Glomerular endothelial cell (primary cell): ENCODE measurements at places on chromosomes 16 and 17. TPM values are rescaled to one million over a fixed set of nuclear protein-coding genes. Genes with fewer than 3 reads are reported as not detected.
A peak's percentile ranks its signal among the peaks of the same experiment; 100 is the strongest.

DNA sequence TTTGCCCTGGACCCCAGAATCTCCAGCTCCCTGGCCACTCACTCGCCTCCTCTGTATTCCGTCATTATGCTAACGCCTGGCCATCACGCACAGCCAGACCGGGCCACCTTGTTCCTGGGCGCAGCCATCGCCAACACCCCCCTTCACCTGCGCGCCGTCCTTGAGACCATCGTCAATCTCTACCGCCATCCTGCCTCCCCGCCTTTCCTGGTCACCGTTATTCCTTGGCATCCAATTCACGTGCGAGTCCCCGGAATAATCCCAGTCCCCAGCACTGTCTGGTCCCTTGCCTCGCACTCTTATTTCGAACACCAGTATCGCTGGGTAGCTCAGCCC, 541 bp downstream of the VKORC1 start:
- DNase-seq: no peak

- DNase-seq: no peak
Observed at GRCh38 chr17:29294580-29294900, 592 bp upstream of the NUFIP2 start.

GRCh38 chr17:50790618-50791017, 23.3 kb upstream of the ANKRD40CL start:
- no peak for DNase-seq

DNA sequence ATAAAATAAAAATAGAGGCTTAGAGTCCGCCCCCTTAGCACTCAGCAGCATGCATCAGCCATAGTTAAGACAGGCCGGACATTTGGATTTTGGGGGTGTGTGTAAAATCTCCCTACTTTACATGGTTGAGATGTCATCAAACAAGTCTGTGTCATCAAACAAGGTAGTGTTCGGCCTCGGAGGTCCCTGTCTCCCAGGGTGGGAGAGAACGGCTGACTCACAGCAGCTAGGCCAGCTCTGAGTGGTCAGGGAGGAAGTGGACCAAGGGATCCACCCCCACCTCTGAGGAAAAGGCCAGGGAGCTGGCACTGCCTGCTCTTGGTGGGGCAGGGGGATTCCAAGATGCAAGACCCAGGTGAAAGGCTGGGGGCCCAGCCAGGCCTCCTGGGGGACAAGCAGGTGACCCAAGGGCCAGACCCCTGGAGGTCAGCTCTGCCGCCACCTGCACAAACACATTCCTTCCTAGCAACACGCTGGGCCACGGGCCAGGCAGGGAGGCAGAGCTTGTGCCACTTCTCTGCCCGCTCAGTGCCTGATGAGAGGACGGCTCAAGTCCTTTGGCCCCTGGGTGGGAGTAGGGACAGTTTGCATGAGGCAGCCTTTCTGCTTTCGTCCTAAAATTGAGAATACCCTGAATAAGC, 28.5 kb downstream of the KIFC3 start:
- DNase-seq: no peak

GRCh38 chr17:73887739-73888138, 243.5 kb upstream of the SDK2 start:
- no peak for DNase-seq

- DNase-seq: no peak
Observed at GRCh38 chr17:36919407-36919968, 17.8 kb upstream of the LHX1 start.

GRCh38 chr16:53756275-53756996, 52.5 kb downstream of the FTO start:
- DNase-seq: no peak

GRCh38 chr17:62802561-62803205, 5.4 kb downstream of the MARCHF10 start:
- no peak for DNase-seq

DNA sequence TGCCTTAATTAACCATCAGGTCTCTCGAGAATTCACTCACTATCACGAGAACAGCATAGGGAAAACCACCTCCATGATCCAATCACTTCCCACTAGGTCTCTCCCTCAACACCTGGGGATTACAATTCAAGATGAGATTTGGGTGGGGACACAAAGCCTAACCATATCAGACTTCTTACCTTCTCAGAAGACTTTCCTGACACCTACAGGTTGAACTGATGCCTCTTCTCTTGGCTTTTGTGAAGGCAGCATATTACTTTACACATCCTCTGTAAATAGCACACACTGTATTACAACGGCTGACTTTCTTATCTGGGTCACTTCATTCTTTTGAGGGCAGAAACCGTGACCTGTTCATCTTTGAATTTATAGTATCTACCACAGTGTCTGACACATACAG, 23.6 kb downstream of the BMERB1 start:
- DNase-seq: no peak

DNA sequence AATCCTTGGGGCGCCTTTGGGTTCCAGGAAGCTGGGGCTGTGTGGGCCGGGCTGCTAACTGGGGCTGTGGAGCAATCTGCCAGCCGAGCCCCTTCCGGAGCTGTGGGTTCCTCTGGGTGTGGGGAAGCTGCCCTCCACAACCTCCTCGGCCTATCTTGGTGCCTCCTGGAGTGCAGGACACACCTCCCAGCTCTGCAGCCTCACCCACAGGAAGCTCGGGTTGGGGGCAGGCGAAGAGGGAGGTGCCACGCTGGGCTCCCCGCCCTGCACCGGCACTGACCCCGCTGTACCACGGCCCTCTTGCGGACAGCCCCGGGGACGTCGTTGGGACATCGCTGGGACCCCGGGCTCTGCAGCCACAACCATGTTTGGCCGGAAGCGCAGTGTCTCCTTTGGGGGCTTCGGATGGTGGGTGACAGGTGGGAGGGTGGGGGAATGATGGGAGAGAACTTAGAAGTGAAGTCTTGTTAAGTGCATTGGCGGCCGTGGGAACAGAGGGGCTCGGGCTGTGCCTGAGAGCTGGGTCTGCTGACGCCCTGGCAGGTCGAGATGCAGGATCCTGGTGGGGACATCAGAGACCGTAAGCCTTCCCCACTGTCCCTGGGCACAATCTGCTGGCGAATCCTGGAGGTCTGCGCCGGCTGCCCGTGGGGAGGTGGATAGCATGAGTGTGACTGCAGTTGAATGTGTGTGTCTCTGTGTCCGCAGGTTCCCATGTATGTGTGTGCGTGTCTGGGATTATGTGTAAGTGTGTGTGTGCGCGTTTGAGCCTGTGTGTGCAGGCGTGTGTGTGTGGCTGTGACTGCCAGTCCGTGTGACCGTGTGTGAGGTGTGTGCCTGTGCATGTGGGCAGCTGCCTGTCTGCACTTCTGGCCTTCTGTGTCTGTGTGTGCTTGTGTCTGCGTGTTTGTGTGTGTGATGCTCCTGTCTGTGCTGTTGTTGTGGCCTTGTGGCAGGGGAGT, at the start of gene RAP1GAP2:
Gene RAP1GAP2, plus strand, starts transcription at position 275 of the 962 bp plus-strand sequence. Its CDS starts 90 bp downstream, at position 365.
- no peak for DNase-seq

- no peak for DNase-seq
Observed at GRCh38 chr17:79925242-79925957, 86.2 kb upstream of the CBX4 start.

LRRC37A gene
- 0.78 and 1.3 TPM in 2 replicates for total RNA-seq

DNA sequence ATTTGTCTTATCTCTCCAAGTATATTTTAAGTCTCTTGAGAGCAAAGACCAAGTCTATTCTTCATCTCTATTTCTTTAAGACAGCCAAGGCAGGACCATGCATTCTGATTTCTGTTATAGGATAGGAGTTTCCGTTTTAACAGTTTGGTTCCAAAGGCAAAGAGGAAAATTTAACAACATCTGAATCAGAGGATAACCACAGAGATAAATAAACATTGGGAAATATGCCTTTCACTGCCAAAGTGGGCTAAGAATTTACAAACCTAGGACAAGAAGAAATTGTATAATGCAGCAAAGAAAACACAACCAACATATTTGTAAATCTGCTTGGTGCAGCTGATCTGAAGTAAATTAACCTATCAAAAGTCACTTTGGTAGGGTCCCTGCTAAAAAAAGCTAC, 37.7 kb downstream of the USP32 start:
- DNase-seq: no peak

DNA sequence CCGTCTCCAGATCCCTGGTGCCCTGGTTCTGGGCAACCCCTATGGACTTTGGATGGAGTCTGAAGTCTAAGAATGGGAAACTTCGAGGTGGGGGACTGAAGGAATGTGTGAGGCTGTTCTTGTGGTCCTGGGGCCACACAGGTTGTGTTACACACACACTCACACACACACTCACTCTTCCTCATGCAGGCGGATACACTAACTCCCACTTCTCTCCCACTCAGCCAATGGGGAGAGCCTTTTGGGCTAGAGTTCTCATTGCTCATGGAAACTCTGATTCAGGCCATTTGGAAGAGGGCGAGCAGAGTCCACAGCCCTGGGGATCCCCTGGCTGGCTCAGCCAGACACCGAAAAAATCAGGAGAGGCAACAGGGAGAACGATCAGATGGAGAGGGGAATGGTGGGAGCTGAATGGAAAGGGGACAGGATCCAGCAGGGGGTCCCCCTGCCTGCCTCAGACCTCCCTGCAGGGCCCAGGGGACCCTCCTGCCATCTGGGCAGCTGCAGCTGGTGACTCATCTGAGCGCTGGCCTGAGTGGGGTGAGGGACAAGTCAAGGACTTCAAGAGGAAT, 9.1 kb downstream of the IGFBP4 start:
- DNase-seq: no peak

GRCh38 chr16:86505185-86505898, 5.0 kb upstream of the FOXF1 start:
- DNase-seq: no peak

SLFN12 gene
- 27.6 and 33.2 TPM in 2 replicates for total RNA-seq

- no peak for DNase-seq
Observed at GRCh38 chr16:46748775-46749705, 896 bp upstream of the MYLK3 start.

- DNase-seq: no peak
Observed at GRCh38 chr17:57938061-57938502, 17.1 kb downstream of the CUEDC1 start.

ITGAX gene
- total RNA-seq: 0.23 and 0.63 TPM in 2 replicates

HOXB8 gene
- total RNA-seq: 27.0 and 31.7 TPM in 2 replicates

DNA sequence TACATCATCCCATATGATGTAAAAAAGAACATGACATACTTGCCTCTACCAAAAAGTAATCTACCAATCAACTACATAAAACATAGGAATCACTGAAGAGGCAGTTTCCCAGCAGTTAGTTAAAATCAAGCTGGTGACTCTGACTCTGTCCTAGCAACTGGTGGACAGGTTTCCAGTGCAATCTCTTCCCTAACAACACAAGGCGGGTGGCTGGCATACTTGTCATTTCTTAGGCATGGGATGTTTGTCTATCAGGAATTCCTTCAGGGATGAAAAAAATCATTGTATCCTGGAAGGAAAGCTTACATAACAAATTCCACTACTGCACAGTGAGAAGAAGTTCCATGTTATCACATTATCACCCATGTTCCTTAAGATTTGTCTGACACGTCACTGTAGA, 50.9 kb downstream of the HELZ start:
- DNase-seq: peak; percentile 9

ACSM2A gene
- not detected in 2 replicates for total RNA-seq

DNA sequence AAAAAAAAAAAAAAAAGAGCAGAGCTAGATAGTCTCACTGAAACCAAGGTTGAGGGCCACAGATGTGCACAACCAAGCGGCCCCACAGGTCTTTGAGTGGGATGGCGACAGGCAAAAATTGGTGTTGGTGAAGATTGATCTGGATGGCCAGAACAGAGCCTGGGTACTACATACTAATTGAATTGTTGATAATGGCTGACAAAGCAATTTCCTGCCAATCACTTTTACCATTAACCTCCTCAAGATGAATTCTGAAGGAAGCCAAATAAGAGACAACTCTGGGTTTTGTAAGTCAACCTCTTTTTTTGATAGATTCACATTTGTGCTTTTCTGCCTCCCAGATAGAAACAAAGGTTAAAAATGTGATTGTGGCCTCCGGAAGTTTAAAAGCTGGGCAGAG, 19.4 kb upstream of the HS3ST3B1 start:
- no peak for DNase-seq

MT1M gene
- total RNA-seq: not detected in 2 replicates

DNA sequence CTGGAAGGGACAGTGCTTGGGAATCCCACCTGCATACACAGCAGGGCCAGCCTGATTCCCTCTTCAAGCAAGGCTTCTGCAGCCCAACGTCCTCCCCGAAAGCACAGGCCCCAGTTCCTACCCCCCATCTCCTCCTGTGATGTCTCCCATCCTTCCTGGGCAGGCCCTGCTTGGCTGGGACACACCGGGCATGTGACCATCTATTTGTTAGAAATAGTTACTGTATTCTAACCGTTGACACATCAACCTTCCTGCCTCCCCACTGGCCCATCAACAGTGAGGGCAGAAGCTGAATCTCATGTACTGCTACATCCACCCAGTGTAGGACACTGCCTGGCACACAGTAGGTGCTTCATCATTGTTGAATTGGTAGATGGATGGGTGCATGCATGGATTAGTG, 10.7 kb downstream of the PRR29 start:
- no peak for DNase-seq

DNA sequence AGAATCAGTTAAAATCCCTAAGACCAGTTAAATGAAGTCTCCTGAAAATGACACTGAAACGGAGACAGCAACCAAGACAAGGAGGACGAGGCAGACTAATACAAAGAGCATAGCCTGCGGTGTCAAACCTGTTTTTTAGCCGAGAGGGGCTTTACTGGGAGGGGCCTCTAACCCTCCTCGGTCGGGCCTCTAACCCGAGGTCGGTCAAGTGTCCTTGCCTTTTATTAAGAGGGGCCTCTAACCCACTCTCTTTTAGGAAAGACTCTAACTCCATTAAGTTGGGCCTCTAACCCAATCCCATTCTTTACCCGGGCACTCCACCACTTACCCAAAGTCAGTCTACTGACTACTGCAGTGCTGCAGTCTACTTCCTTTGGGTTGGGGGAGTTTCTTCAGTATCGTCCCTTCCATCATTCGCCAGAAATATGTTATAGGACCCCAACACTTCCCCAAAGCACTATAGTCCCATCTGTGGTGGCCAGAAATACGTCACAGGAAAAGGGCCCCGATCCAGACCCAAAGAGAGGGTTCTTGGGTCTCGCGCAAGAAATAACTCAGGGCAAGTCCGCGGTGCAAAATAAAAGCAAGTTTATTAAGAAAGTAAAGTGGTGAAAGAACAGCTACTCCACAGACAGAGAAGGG, 39.2 kb upstream of the ARL4D start:
- DNase-seq: no peak

DNA sequence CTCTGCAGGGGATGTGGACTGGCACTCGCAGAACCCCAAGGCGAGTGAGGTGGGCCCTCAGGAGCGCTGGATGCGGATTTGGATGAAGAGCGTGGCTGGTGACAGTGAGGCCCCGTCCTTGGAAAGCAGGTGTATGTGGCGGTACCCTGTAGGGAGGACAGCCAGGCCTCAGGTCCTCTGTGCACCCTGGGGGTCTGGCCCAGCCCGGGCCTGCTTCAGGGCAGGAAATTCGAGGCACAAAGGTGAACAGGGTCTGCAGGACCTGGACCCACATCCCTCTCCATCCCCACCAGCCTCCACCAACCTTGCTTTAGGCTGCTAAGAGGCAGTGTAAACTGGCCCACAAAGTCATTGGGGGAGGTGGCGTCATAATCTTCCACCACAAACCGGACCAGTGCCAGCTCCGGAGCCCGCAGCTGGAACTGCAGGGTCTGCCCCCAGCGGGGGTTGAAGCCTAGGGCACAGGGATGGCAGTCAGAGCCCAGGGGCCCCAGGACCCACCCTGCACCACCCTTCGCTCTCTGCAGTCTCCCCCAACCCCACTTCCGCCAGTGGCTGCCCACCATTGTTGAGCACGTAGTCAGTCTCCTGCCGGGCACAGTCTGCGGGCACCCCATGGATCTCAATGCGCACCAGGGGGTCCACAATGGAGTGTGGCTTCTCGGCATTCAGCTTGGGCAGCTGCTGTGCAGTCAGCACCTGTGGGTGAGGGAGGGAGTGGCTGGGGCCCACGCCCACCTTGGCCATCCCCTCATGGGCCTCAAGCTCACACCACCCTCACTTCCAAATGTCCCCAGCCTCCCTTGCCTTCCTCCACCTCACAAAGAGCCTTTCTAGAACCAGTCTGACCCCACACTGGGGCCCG, 19.5 kb downstream of the PLCD3 start:
- no peak for DNase-seq
